ENCODE measurements at places on chromosomes 5 and 9.

DNA sequence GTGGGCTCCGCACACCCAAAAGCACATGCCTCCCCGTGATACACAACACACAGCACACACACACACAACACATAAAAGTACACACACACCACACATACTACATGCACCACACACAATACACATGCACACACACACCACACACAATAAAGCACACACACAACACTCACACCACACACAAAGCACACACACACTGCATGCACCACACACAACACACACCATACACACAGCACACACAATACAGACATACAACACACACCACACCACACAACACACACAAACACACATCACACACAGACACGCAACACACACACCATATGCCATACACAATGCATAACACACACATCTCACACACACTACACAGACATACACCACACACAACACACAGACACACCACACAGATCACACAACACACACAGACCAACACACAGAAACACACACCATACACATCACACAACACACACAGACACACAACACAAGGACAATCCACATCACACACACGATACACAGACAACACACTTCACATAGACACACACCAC is 3.4 kb upstream of the CCDC187 start:
- no peak for DNase-seq

GRCh38 chr5:163189023-163189553 is 248.3 kb upstream of the CCNG1 start:
- no peak for DNase-seq

DNA sequence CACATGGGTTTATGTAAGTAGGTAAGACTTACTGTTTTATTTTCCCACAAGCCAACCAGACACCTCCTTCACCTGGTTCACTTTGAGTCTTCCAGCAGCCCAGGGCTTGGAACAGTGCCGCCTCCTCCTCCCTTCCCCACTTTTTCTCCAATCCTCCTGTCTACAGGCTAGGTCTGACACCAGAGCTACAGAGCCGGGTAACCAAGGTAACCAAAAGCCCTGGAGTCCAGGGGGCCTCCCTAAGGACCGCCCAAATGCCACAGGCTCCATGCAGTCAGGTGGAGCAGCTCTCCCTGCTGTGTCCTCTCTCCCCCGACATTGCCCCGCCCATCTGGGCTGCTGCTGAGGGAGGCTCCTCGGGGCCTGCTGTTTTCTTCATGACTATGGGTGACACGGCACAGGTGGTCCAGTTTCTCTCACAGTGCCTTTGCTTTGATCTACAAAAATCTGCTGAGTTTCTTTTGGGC is 138.0 kb upstream of the EFNA5 start:
- DNase-seq, result no peak

GRCh38 chr9:117734523-117735314 is 30.5 kb downstream of the TLR4 start:
- DNase-seq, result no peak

GRCh38 chr5:107985144-107985543 is 314.4 kb upstream of the EFNA5 start:
- no peak for DNase-seq
